GM18507 (cell line): ENCODE measurements at places on chromosomes 2 and 18.

DNA sequence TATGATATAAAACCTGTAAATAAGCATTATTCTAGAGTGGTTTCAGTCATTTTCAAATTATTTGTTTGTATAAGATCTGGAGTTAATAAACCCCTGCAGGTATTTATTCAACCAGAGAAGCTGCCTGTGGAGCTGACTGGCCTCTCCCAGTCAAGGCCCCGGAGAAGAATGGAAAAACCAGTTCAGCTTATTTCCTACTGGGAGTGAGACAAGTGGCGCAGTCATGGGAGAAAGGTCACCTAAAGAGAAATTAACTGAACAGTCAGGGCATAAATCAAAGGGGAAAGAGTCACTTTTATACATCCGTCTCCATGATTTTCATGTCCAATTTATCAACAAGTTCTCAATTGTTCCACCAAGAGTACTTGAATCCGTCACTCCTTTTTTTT lies 240.9 kb downstream of the RNF152 start:
- DNase-seq, result no peak

- DNase-seq, result no peak
Measured at GRCh38 chr2:68258851-68259250, 6.5 kb upstream of the PPP3R1 start.

- no peak for DNase-seq
Measured at GRCh38 chr2:9247177-9247576, 40.6 kb downstream of the ASAP2 start.

DNA sequence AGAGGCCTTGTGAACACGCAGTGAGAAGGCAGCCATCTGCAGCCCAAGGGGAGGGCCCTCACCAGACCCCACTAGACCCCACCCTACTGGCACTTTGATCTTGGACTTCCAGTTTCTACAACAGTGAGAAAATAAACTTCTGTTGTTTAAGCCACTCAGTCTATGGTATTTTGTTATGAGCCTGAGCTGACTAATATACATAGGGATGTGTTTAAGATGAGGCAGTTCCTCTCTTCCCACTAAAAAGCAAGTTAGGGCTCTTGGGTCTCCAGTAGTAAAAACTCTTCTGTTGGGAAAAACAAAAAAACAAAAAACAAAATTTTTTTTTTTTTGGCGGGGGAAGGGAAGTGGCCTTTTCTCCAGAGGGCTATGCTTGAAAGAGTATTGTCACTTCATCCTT lies 233.2 kb upstream of the SMAD7 start:
- no peak for DNase-seq

DNA sequence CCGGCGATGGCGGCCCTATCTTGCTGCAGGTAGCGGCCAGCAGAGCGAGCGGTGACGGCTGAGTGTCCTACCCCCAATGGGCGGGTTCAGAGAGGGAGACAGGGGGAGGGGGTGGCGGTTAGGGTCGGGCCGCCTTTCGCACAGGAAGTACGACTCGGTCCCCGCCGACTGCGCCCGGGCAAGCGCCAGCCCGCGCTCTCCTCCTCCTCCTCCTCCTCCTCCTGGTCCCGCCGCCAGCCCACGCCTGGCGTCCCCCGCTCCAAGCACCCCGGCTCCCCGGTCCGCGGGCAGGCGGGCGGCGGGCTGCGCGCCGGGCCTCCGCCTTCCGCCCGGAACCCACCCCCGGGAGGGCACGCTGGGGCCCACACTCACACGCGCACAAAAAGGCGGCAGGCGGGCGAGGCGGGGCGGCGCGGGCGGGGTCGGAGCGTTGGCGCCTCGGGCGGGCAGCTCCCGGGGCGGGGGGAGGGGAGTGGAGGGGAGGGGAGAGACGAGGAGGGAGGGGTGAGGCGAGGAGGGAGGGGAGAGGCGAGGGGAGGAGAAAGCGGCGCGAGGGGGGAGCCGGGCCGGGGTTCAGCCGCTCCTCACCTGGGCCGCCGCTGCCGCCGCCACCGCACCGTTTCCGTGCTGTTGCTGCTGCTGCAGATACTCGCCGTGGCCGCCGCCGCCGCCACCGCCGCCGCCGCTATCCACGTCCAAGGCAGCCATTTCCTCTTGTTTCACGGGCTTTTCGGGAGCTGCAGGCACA lies 1.2 kb downstream of the SP3 start:
- DNase-seq, result peak; percentile 64

GRCh38 chr18:26096852-26097251 lies 6.4 kb upstream of the SS18 start:
- no peak for DNase-seq

DNA sequence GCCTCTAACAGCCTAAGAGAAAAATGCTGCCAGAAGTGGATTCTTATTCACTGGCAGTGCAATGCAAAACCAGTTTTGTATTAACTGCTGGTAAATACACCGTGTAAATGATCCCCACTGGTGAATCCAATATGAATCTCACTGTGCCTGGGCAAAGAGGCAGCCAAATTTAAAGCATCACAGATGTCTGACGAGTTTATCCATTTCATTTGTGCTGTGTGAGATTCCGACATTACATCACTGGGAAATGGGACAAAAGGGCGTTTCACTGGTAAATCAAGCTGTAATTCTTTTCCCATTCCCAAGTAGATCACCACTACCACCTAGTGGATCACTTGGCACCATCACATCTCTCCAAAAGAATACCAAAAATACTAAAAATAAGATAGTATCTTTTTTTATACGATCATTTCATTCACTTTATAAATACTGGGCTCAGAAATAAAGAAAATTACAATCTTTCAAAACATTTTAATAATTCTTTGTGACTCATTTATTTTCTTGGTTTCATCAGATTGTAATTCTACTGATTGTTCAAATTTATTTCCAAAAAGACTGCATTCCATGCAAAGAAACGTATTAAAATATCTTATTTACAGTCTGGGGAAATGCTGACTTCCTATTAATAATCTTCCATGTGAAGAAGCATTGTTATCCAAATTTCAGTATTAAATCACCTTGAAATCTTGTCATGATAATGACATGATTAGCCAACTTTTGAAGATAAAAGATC lies 125.6 kb downstream of the GRB14 start:
- DNase-seq, result no peak

GRCh38 chr2:115160531-115161080 lies 718.2 kb downstream of the DPP10 start:
- no peak for DNase-seq

DNA sequence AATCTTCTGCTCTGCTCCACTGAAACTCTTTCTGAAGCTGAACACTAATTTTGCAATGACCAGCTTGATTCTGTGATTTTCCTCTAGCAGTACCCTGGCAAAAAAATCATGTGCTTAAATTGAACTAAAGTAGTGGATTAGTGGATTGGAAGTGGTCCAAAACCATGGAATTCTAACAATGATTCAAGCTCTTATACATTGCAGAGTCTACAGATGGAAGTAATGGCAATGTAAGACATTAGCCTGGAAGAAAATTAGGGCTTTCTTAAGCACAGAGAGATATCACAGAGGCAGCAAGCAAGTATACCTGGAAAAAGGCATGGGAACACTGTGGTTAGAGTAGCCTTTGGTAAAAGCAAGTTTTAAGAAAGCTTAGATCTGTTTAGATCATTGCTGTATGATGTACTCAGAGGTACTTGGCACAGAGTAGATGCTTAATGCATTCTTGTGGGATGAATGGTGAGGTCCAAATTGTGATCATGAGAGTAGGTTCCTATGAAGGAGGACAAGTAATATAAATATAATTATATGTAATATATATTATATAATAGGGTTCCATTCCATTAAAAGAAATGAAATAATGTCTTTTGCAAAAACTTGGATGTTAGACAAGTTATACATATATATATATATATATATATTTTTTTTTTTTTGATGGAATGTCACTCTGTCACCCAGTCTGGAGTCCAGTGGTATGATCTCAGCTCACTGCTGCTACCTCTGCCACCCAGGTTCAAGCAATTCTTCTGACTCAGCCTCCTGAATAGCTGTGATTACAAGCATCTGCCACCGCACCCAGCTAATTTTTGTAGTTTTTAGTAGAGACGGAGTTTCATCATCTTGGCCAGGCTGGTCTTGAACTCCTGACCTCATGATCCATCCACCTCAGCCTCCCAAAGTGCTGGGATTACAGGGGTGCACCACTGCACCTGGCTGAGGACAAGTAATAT lies 172.2 kb upstream of the SCN7A start:
- DNase-seq, result no peak

DNA sequence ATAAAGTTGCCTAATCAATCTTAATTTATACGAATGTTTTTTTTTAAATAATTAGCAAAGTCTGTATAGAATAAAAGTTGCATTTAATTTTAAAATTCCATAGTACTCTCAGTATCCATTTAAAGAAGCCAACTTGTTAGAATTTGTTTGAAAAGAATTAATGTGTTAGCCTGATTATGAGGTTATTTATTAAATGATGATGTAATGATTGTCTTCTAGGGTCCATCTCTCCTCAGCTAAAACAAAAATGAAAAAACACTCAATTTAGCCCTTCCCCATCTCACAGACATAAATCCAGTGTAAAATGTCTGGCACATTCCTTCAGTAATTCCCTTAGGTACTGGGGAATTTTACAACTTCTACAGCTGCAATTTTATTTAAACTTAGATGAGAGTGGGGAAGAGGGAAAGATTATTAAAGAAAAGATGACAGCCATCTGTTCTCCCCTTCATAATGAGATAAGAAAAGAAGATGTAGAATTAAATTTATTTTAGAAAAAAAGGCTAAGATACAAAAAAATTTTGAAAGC lies 68.6 kb downstream of the BARD1 start:
- DNase-seq, result no peak

GRCh38 chr2:17918789-17919188 lies 40.3 kb downstream of the KCNS3 start:
- DNase-seq, result no peak

GRCh38 chr18:66571845-66572244 lies 32.0 kb downstream of the CDH19 start:
- DNase-seq, result no peak

- no peak for DNase-seq
Measured at GRCh38 chr2:44651974-44652373, 289.5 kb upstream of the SIX3 start.

GRCh38 chr2:67268797-67269196 lies 128.3 kb upstream of the ETAA1 start:
- DNase-seq, result no peak

GRCh38 chr18:77818328-77818727 lies 568.7 kb downstream of the GALR1 start:
- DNase-seq, result no peak

GRCh38 chr2:127138281-127138680 lies 31.3 kb upstream of the BIN1 start:
- DNase-seq, result no peak

- DNase-seq, result no peak
Measured at GRCh38 chr18:27136208-27136535, 48.9 kb downstream of the CHST9 start.

DNA sequence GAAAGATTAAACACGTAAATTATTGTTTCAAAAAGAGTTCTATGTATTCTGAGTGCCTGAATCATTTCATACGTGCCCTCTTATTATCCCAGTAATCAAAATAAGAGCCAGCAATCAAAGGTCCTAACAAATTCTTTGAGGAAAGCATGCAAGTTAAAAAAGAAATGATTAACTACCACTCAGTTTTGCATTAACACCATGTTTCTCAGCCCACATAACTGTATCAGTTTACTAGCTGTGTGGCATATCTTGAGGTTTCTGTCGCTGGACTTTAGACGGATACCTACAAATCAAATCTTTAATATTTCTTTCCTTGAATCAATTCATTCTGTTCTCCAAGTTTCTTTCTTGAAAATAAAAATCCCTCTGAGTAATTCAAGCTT lies 668.9 kb upstream of the CHAC2 start:
- DNase-seq, result no peak

DNA sequence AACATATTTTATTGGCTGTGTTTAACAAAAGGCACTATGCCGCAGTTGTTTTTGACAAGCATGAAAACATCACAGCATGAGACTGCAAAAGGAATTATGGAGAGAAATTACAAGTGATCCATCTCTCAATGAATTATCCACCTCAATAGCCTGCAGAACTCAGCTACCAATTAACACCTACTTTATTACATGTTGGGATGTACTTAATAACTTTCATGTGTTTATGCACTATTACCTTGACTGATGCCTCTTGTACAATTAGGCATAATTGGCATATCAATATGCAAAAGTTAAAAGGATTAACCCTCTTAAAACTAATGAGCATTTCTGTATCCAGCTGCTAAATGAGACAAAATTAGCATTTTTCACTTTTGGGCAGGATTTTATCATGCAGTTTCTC lies 27.8 kb downstream of the ARHGAP15 start:
- no peak for DNase-seq

DNA sequence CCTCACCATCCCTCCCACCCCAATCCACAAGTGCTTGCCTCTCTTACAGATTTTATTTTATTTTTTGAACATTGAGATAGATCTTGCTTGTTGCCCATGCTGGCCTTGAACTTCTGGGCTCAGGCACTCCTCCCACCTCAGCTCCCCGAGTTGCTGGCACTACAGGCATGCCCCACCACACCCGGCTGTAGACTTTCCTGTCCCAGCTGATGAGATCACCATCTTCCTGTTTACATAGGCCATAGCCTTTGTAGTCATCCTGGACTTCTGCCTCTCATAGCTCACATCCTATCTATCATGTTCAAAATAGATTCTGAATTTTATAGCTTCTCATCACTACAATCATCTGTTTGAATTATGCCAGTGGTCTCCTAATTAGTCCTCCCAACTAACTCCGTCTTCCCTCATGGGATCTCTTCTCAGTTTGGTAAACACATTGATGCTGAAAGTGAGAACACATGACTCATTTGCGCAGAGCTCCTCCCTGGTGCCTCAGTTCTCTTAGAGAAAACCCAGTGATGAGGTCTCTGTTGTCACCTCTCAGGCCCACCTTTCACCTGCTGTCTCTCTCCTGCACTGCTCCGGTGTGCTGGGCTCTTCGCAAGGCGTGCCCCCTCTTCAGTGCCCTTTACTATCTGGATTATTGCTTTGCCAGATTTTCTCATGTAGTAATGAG lies 243.0 kb downstream of the ZNF407 start:
- no peak for DNase-seq

DNA sequence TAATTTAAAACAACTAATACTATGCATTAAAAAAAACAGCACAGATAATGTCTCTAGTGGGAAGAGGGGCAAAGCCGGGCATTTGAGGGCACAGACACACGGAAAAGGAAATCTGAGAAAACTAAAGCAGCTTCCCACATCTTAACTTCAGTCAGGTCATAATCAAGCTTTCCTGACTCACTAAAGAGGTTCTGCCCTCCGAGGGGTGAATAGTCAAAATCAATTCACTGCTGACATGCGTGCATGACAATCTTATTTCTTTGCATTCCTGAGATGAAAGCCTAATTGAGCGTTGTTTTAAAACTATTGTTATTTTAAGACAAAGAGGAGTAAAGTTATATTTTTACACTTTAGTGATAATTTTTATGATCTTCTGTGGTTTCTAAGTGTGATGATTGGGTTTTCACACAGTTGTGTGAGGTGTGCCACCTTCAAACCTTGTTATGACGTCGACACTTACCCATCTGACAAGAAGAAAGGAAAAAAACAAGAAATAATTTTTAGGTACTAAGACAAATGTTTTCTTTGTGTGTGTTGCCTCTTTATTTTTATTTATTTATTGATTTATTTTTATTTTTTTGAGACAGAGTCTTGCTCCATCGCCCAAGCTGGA lies 90.9 kb downstream of the GATA6 start:
- DNase-seq, result no peak
